ENCODE measurements at places on chromosomes 2 and 18.

DNA sequence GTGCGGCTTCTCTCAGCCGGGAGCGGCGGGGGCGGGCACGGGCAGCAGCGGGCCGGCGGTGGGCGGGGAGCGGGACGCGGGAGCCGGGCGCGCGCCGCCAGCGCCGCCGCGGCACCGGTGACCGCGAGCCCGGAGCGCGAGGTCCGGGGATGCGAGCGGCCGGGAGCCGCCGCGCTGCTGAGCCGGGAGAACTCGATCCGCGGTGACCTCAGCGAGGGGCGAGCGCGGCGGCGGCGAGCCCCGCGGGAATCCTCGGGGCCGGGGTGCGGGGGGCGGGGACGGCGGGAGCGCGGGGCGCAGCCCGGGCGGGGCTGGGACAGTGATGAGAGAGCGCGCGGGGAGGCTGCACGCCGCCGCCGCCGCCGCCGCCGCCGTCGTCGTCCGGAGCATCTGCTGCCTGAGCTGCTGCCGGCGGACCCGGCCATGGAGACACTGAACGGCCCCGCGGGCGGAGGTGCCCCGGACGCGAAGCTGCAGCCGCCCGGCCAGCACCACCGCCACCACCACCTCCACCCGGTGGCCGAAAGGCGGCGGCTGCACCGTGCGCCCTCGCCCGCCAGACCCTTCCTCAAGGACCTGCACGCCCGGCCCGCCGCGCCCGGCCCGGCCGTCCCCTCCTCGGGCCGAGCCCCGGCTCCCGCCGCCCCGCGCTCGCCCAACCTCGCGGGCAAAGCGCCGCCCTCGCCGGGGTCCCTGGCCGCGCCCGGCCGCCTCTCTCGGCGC is at the start of gene MTCL1:
Gene MTCL1 (plus strand): TSS at position 319 of the 723 bp plus-strand sequence. CDS start 105 bp downstream, at position 424.
- no peak for DNase-seq

DNA sequence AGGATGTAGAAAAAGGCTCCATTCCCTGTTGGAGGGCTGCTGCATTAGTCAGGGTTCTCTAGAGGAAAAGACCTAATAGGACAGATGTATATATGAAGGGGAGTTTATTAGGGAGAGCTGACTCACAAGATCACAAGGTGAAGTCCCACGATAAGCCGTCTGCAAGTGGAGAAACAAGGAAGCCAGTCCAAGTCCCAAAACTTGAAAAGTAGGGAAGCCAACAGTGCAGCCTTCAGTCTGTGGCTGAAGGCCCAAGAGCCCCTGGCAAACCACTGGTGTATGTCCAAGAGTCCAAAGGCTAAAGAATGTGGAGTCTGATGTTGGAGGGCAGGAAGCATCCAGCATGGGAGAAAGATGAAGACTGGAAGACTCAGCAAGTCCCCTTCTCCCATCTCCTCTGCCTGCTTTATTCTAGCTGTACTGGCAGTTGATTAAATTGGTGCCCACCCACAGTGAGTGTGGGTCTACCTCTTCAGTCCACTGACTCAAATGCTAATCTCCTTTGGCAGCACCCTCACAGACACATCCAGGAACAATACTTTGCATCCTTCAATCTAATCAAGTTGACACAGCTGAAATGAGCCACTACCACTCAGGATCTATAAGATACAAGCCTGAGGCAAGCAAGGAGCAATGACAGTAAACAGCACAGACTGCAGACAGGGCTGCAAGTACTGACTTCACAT is 30.0 kb upstream of the ATG16L1 start:
- DNase-seq: no peak

DNA sequence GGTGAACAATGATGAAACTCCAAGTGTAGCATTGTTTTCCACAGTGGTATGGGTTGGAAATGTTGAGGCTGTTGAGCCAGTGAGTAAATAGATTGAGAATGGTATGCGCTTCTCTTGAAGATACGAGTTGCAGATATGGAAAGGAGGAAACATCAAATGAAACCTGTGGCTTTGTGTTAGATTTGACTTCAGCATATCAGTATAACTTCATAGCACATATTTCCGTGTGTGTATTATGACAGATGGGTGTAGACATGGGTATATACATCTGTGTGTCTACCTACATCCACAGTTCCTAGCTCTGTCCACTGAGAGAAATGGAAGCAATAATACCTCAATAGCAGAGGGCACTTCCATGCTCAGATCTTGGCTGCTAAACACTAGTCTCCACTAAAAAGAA is 8.0 kb downstream of the SNED1 start:
- DNase-seq: no peak

- no peak for DNase-seq
Observed at GRCh38 chr2:12265646-12266045, 451.1 kb upstream of the TRIB2 start.

DNA sequence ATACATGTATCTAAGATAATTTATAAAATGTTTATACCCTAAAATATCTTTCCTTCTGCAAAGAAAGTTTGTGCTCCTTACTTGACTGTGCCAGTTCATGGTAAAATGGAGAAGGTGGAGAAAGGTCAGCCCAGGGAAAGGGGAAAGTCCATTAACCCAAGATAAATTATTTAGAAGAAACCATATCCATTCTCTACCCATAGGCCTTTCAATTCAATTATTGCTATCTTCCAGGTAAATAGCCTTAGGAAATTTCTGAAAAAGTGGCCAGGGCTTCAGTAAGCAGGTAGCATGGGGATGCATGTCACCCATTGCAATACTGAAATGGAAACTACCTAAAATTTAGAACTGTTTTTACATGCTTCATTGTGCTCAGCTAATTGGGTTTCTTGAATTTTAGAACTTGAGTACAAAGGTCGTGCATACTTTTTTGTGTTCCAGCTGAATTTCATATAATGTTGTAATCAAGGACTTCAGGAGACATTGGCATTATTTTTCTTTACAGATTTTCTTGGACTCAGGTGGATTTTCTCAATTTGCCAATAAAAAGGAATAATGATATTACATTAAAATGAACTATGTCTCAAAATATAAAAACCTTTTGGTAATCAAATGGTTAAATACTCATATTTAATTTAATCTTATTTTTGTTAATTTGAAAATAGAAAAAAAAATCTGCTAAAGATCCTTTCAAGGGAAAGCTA is 124.9 kb downstream of the CSRNP3 start:
- DNase-seq: no peak

DNA sequence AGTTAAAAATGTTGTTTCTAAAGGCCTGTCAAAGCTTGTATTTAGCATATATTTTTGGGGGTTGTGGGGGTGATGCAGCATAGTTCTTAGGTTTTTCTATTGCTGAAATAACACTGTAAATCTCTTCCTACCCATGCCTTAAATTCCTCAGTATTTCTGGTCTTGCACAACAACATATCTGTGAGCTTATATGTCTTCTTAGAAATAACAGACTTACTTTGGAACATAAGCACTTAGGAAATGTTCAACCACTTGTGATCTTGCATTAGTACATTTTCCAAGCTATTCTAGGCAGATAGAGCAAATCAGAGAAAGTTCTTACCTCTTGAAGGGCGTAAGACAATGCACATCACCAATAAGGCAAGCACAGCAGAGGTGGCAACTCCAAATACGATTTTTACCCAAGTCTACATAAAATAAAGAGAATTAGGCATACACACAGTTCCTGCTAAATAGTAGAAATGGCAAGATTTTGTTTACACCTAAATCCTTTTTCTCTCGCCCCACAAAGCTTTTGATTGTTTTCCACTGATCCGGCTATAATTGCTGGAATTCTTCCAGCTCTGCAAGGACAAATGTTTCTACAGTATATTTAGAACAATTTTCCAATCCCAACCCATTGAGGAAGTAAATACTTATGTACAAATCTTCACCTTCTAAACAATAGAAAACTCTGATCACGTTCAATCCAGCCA is 512 bp downstream of the FAP start:
- no peak for DNase-seq

- DNase-seq: no peak
Observed at GRCh38 chr2:84904151-84904550, 1.3 kb upstream of the TMSB10 start.

DNA sequence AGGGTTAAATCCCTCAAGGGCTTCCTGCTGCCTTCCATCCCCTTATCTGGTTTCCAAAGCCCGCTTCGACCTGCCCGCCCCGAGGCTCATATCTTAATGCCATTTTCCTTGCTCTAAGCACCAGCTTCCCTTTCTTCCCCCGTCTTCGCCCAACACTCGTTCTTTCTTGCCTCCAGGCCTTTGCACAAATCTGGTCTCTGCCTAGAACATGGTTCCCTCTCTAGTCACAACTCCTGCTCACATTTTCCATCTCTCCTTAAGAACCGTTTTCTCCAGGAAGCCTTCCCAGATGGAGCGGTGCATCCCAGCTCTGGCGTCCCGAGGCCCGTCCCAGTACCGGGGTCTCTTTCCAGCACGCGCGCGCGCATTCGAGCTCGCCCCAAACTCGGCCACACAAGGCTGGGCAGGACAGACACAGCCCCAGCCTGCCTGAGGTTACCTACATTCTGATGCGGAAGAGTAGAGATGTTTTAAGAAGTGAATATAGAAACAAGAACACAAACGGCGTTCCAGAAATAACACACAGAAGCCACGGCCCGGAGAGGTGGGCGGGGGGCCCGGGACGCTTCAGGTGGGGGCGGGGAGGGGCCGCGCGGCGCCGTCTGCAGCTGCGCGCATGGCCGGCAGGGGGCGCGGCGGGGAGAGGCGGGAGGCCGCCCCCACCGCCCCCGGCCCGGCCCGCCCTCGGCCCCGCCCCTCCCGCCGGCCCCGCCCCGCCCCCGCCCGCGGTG is at the start of gene DGKD:
Gene DGKD (plus strand): TSS at position 726 of the 731 bp plus-strand sequence. CDS start 25 bp downstream, outside the sequence.
- peak; percentile 57 for DNase-seq

- no peak for DNase-seq
Observed at GRCh38 chr2:29227935-29228675, 112.9 kb downstream of the CLIP4 start.

DNA sequence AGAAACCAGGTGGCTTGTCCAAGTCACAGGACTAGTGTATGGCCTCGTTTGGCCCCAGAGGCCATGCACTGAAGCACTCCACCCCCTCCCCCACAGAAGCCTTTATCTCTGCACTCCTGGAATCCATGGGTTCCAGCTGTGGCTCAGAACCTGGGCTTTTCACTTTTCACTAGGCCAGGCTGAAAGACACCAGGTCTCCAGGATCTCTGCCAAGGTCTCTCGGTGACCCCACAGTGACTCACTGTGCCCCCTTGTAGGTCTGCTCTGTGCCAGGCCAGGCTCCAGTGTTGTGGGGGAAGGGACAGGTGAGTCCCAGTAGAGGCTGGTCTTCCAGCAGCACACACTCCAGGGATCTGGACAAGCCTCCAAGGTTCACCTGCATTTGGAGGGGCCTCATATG is 31.0 kb upstream of the GLI2 start:
- no peak for DNase-seq

DNA sequence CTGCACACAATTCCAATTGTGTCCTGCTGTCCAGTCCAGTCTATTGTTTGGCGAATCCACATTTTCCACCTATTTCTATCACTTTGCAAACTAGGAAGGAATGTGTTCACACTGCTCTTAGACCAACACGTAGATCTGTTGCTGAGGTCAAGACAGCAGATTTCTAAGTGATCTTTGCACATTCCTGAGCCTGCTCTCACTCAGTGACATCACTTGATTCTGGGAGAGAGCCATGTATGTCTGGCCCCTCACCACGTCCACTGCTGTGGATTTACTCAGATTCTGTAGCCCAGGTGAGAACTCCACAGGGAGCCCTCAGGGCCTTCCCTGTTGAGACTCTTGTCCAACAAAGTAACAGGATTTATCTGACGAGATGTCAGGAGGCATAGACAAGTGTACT is 317.2 kb downstream of the TSN start:
- DNase-seq: no peak

GRCh38 chr2:182977463-182977862 is 60.8 kb downstream of the NCKAP1 start:
- DNase-seq: no peak

GRCh38 chr18:13566941-13567746 is 159.2 kb downstream of the FAM210A start:
- DNase-seq: no peak

DNA sequence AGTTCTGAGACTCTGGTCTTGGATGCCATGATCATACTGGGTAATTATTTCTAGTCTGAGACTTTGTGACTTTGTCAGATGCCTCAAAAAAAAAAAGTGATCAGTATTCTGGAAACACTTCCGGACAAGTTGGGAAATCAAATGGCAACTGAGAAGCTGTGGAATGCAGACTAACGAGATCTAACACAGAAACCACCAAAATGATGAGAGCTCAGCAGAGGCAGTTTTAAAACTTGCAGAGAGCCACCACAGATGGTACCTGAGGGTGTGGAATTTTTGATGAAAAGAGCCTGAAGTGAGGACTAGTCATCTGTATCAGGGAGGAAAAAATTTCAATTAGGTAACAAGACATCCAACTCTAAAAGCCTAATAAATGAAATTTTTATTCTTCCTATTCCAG is 5.5 kb upstream of the GPR75 start:
- no peak for DNase-seq

DNA sequence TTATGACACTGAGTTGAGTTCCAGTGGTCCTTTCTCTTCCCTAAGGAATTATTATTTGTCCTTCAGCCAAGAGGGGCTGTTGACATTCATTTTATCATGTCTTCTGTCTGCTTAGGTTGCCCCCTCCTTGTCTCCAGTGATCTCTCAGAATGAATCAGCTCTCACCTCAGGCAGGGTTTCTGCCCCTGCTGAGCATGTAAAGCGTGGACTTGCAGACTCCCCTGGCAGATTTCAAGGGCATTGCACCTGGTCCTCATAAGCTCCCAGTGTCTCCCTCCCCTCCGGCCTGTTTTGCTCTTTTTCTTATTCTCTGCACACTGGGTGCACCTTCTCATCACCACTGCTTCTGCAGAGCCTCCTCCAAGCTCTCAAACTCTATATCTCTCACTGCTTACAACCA is 188.4 kb downstream of the KCNS3 start:
- no peak for DNase-seq
